DND-41 (cell line): ENCODE measurements at places on chromosomes 6 and 20.

GRCh38 chr6:25472306-25472705 lies 179.7 kb upstream of the SCGN start:
- no peak overlapping the region for H3K4me3 ChIP-seq
- H3K27ac ChIP-seq: no peak overlapping the region
- peaks cover 5% of the 10 kb centered on the region for H3K27me3 ChIP-seq
- H3K4me1 ChIP-seq: no peaks in the 10 kb centered on the region
- H3K36me3 ChIP-seq: no peaks in the 10 kb centered on the region

GRCh38 chr6:69622230-69622629 lies 174.6 kb downstream of the LMBRD1 start:
- no peak overlapping the region for H3K27ac ChIP-seq
- no peak for DNase-seq
- no peaks in the 10 kb centered on the region for H3K27me3 ChIP-seq
- H3K4me3 ChIP-seq: no peak overlapping the region

GRCh38 chr6:154782193-154782592 lies 49.0 kb downstream of the SCAF8 start:
- H3K27me3 ChIP-seq: no peaks in the 10 kb centered on the region
- DNase-seq: no peak
- peaks cover 55% of the 10 kb centered on the region for H3K36me3 ChIP-seq
- H3K4me3 ChIP-seq: no peak overlapping the region

DNA sequence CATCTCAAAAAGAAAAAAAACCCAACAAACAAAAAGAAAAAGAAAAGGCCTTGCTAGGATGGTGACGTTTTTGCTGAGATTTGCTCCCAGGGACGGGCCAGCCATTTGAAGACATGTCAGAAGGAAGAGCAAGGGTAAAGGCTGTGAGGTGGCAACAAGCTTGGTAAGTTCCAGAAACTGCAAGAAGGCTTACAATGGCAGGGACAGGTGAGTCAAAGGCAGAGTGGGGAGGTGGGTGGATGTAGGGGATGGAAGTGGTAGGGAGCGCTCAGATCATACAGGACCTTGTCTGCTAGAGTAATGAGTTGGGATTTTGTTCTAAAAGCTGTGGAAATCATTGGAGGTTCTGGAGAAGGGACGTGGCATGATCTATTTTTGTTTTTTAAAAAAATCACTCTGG lies 4.3 kb downstream of the KIF3B start:
- no peak overlapping the region for H3K4me3 ChIP-seq
- H3K36me3 ChIP-seq: peaks cover 7% of the 10 kb centered on the region; the same call in 1 of the 2 replicates
- no peak for DNase-seq
- peaks cover 21% of the 10 kb centered on the region for H3K4me1 ChIP-seq

DNA sequence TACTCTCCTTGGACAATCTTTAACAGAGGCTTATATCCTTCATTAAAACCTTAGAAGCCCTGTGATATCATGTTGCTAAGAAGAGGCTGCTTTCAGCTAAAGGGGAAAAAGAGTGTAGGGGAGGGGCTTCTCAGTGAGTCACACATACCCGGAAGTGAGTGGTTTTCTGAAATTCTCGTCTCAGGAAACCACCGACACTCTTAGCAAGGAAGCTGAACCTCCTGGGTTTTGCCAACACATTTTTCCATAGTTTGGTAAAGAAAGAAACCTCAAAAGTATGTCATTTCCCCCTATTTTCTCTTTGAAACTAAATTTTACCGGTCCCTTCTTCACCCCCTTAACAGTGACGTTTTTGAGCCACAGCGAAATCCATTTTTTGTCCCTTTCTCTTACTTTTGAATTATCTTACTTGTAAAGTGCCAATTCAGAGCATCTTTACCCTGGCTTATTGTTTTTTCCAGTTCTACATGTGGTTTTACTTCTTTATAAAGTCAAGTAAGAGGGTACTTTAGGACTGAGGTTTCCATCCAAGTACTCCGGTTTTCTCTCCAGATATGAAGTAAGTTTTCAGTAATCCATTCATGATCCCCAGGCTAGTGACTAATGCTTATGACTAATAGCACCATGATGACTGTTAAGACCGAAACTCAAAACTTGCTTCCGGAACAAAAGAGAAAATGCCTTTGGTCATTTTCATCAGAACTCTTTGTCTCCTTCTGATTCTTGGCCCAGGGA lies 219.3 kb downstream of the ARHGAP18 start:
- no peaks in the 10 kb centered on the region for H3K27me3 ChIP-seq
- H3K4me1 ChIP-seq: peaks cover 24% of the 10 kb centered on the region
- H3K27ac ChIP-seq: peak overlapping the region; percentile 64
- peak; percentile 74 for DNase-seq
- H3K4me3 ChIP-seq: peak overlapping the region; percentile 49

GRCh38 chr20:43287637-43288036 lies 97.9 kb upstream of the PTPRT start:
- H3K27ac ChIP-seq: no peak overlapping the region
- no peaks in the 10 kb centered on the region for H3K4me1 ChIP-seq
- no peak for DNase-seq
- no peak overlapping the region for H3K4me3 ChIP-seq
- no peaks in the 10 kb centered on the region for H3K36me3 ChIP-seq

- H3K27me3 ChIP-seq: no peaks in the 10 kb centered on the region
- H3K4me1 ChIP-seq: peaks cover 40% of the 10 kb centered on the region
- peak overlapping the region; percentile 51 for H3K4me3 ChIP-seq
- H3K36me3 ChIP-seq: peaks cover 59% of the 10 kb centered on the region
- peak overlapping the region; percentile 82 for H3K27ac ChIP-seq
Measured at GRCh38 chr6:159761129-159761872, 544 bp upstream of the ACAT2 start.

DNA sequence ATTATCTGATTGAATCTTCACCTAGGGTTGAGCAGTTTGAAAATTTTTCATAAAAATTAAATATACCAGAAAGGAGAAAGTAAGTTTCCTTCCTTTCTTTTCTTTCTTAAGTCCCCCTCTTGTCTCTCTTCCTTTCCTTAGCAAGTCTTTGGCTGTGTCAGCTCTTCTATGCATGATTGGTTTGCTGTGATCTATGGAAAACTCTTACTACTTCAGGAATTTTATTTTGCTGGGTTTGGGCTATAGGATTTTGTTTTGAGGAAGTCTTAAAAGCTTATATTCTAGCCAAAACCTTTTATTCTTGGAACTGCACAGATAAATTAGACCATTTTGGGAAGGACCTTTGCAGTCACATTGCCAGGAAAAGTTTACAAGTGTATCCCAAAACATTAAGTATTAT lies 173.4 kb upstream of the CITED2 start:
- H3K27ac ChIP-seq: no peak overlapping the region
- H3K27me3 ChIP-seq: no peaks in the 10 kb centered on the region
- no peaks in the 10 kb centered on the region for H3K36me3 ChIP-seq
- no peaks in the 10 kb centered on the region for H3K4me1 ChIP-seq
- H3K4me3 ChIP-seq: no peak overlapping the region

DNA sequence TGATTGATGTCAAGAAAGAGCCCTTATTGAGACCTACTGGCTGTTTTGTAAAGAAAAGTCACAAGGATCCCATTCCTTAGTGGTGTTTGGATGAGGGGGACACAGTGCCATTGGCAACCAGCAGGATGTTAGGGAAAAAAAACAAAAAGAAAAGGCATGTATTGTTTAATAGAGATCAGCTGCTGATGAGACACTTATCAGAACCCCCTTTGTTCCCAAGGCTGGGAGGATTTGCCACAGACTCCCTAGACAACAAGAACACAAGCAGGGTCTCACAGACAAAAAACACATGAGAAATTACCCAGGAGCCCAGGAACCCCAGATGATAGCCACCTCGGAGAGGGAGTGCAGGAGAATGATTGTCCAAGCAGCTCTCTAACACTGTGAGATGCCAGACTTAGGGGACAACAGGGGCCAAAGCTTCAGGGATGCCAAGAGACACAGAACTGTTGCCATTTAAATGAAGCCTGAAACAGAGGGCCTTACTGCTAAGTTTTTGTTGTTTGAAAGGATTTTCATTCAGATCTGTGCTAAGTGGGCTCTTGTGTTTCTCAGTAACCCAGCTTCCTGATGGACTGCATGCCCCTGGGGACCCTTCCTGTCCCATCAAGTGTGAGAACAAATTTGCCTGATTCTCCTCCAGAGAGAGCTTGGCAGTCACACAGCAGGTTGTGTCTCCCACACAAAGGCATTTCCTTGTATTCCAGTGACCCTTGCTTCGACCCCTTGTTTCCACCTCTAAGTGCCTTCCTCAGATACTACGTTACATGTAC lies 48.7 kb upstream of the HEY2 start:
- H3K4me1 ChIP-seq: no peaks in the 10 kb centered on the region
- H3K27me3 ChIP-seq: peaks cover 9% of the 10 kb centered on the region
- no peak overlapping the region for H3K4me3 ChIP-seq
- no peaks in the 10 kb centered on the region for H3K36me3 ChIP-seq

- H3K36me3 ChIP-seq: no peaks in the 10 kb centered on the region
- H3K27ac ChIP-seq: no peak overlapping the region
- no peaks in the 10 kb centered on the region for H3K27me3 ChIP-seq
- no peak for DNase-seq
Measured at GRCh38 chr6:52640170-52640569, 30.7 kb upstream of the TMEM14A start.

DNA sequence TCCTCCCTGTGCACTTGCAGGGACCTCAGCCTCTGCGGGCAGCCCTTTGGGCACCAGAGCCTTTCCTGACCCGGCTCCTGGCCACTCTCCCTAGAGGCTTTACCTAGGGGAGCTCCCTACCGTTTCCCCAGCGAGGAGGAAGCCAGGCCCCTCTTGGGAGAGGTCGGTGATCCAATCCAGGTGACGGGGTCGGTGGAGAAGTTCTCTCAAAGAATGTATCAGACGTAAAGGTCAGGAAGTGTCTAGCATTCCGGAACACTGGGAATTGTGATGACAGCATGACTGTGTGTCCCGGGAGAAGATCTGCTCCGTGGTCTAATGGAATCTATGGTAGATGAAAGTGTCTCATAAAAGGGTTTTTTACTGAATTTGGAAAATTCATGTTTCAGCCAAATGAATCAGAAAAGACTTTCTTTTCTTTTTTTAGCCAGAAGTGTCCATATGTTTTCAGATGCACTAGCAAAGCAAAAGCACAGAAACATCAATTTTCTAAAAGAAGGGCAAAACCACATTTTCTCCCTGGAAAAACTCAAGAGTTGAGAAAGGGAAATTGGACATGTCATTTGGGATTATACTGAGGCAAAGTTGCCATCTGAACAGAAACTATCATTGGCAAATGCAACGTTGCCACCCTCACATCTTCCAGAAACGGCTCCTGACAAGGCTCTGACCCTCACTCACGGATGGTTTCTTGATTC lies 289.4 kb downstream of the THBS2 start:
- DNase-seq: no peak
- no peak overlapping the region for H3K4me3 ChIP-seq
- peaks cover 5% of the 10 kb centered on the region for H3K27me3 ChIP-seq
- no peaks in the 10 kb centered on the region for H3K4me1 ChIP-seq
- H3K27ac ChIP-seq: no peak overlapping the region
- no peaks in the 10 kb centered on the region for H3K36me3 ChIP-seq

DNA sequence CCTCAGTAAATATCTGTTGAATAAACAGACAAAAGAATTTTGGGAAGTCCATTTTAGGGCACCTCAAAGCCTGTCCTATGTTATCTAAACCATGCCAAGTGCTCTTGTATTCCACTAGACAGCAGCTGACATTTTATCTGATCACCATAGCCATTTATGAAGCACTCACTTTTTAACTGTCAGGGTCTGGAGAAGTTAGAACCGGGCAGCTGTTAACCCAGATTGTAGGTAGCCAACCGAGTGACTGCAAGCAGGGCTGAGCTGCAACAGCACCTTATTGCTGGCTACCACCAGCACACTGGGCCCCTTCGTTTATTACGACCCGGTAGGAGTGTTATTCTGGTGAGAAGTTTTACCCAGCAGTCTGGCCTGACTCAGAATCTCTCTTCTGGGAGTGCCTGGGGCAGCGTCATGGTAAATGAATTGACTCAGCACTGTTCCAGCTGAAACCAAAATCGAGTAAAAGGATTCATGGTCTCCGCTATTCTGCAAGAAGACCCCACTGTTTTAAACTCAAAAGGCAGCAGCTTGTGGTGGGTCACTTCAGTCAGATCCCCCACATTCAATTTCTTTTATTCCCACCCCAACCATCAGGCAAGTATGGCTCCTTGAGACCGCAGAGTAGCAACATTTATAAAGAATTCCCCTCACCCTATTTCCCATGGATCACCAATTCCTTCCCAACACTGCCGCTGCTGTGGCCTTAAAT lies 1.7 kb downstream of the UBE2V1 start:
- no peaks in the 10 kb centered on the region for H3K27me3 ChIP-seq
- peaks cover 19% of the 10 kb centered on the region for H3K36me3 ChIP-seq
- H3K4me1 ChIP-seq: peaks cover 57% of the 10 kb centered on the region
- H3K4me3 ChIP-seq: peak overlapping the region; percentile 82; the same call in 1 of the 2 replicates
- H3K27ac ChIP-seq: peak overlapping the region; percentile 90

- no peak overlapping the region for H3K4me3 ChIP-seq
- DNase-seq: no peak
- H3K36me3 ChIP-seq: no peaks in the 10 kb centered on the region
- H3K4me1 ChIP-seq: no peaks in the 10 kb centered on the region
- H3K27me3 ChIP-seq: peaks cover 3% of the 10 kb centered on the region
- H3K27ac ChIP-seq: no peak overlapping the region
Measured at GRCh38 chr6:150118627-150119026, 24.2 kb upstream of the PPP1R14C start.

DNA sequence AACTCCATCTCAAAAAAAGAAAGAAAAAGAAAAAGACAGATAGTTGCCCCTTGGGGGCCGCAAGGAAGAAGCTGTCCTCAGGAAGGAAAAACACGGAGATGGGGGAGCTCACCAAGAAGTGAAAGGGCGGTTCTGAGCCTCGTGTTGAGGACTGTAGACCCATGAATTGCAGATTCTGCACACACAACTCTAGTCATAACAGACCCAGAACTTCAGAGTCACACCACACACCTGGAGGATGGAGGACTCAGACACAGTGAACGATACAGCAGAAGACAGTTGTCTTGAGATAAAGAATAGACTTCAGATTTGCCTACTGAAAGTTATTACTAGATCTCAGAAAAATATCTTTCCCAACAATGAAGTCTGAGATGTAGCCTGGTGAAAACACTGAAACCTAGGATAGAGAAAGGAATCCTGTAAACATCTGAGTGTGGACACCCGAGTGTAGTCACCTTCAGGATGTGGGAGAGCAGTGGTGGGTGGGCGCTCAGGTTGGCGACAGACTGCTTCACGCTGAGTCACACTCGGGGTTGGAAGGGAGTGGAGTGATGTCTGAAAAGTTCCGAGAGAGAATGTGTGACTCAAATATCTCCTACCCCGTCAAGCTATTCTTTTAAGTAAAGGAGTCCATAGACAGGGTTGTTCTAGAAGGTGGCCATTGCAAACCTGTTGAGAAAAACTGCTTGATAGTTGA lies 88.1 kb downstream of the MAP3K4 start:
- H3K27me3 ChIP-seq: no peaks in the 10 kb centered on the region
- no peak overlapping the region for H3K27ac ChIP-seq
- no peaks in the 10 kb centered on the region for H3K4me1 ChIP-seq
- H3K36me3 ChIP-seq: peaks cover 79% of the 10 kb centered on the region
- no peak overlapping the region for H3K4me3 ChIP-seq

GRCh38 chr6:144897441-144897921 lies 612.3 kb downstream of the UTRN start:
- H3K4me1 ChIP-seq: no peaks in the 10 kb centered on the region
- no peak for DNase-seq

GRCh38 chr6:87784051-87784450 lies 82.0 kb upstream of the AKIRIN2 start:
- H3K4me3 ChIP-seq: no peak overlapping the region
- H3K36me3 ChIP-seq: no peaks in the 10 kb centered on the region
- H3K4me1 ChIP-seq: no peaks in the 10 kb centered on the region
- no peak for DNase-seq
- peaks cover 7% of the 10 kb centered on the region for H3K27me3 ChIP-seq

- peaks cover 4% of the 10 kb centered on the region for H3K4me1 ChIP-seq
- H3K27me3 ChIP-seq: peaks cover 27% of the 10 kb centered on the region
- no peak overlapping the region for H3K27ac ChIP-seq
Measured at GRCh38 chr6:44214307-44214706, 2.4 kb upstream of the MYMX start.
